ENCODE measurements at places on chromosomes 3 and 15.

GRCh38 chr3:72142028-72142427 is 357.1 kb upstream of the PROK2 start:
- no peak for DNase-seq

DNA sequence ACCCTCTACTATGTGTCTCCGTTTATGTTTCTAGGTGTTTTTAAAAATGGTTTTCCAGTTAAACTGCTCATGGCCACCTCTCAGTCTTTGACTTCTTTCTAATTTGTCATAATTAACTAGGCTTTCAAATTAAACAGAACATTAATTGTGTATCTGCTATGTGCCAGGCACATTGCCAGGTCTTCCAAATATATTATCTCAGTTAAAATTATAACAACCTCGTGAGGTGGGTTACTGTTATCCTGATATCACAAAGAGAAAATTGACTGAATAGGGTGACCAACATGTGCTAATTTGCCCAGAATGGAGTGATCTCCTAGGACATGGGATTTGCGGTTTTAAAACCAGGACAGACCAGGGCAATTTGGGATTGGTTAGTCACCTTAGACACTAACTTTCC is 222.4 kb upstream of the TLE3 start:
- DNase-seq = no peak

- no peak for DNase-seq
Observed at GRCh38 chr15:68589053-68589452, 10.3 kb downstream of the CORO2B start.

- DNase-seq = no peak
Observed at GRCh38 chr3:27800261-27800660, 78.1 kb upstream of the EOMES start.

GRCh38 chr3:186959029-186959624 is 28.8 kb downstream of the ST6GAL1 start:
- no peak for DNase-seq

GRCh38 chr15:43483297-43484128 is 9.4 kb downstream of the TP53BP1 start:
- DNase-seq = no peak

DNA sequence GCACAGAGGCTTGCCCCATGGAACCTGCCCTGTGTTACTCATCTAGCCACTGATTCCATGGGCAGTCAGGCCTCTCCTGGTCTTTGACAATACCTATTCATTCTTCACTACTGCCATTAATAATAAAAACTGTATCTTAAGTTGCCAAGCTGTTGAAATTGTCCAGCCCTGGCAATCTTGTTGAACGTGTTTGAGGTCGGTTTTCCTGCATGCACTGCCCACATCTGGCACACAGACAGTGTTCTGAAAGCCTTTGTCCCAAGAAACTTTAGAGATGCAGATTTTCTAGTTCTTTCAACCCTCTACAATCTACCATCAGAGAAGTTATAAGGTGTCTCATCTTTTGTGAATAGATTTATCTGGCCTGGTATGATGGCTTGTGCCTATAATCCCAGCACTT is 567.2 kb upstream of the NECTIN3 start:
- no peak for DNase-seq

GRCh38 chr3:194422188-194422587 is 23.1 kb upstream of the GP5 start:
- DNase-seq = no peak

DNA sequence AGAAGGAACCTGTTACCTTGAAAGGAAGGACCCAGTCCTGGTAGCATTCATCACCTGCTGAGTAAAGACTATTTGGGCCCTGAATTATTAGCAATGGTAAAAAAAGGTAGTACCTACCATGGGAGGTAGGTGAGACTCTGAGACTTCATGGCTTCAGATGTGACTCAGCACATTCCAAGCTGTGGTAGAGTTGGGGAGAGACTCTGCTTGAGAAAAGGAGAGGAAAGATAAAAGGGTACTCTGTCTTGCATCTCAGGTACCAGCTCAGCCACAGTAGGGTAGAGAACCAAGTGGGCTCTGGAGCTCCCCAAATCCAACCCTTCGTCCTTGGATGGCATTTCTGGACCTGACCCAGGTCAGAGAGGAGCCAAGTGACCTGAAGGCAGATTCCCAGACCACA is 430.4 kb downstream of the TBL1XR1 start:
- no peak for DNase-seq

- no peak for DNase-seq
Observed at GRCh38 chr15:101156509-101157159, 95.2 kb downstream of the CHSY1 start.

- no peak for DNase-seq
Observed at GRCh38 chr3:79597709-79598108, 170.1 kb downstream of the ROBO1 start.

DNA sequence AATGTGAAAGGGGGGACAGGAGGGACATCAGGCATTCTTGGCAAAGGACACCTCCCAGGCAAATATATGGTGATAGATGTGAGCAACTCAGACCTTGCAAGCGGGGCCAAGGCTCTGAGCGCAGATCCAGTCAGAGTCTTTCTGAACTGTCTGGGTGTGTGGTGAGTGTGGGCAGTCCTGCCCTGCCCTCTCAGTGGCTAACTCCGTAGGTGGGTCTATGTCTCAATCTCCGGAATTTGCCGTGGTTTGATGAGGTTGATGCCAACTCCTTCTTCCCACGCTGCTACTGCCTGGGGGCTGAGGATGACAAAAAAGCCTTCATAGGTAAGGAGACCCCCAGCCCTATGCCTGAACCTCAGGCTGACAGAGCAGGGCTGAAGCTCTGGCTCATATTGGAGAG is 7.4 kb downstream of the TTLL3 start:
- DNase-seq = no peak
